Cardiac muscle cell (in vitro differentiated cells and primary cell): ENCODE measurements at places on chromosomes 1 and 21.

GRCh38 chr1:34742667-34743270 is 12.1 kb upstream of the GJB5 start:
- peak; percentile 86 for DNase-seq
- no peak overlapping the region for H3K27ac ChIP-seq
- H3K4me1 ChIP-seq = no peaks in the 10 kb centered on the region

GRCh38 chr1:147245586-147246021 is 3.1 kb downstream of the CHD1L start:
- no peaks in the 10 kb centered on the region for H3K27me3 ChIP-seq
- H3K4me3 ChIP-seq = no peak overlapping the region
- DNase-seq = no peak
- no peak overlapping the region for H3K27ac ChIP-seq
- no peaks in the 10 kb centered on the region for H3K36me3 ChIP-seq

- DNase-seq = peak; percentile 93
- no peak overlapping the region for H3K4me3 ChIP-seq
- H3K4me1 ChIP-seq = no peaks in the 10 kb centered on the region
- H3K27me3 ChIP-seq = no peaks in the 10 kb centered on the region
Observed at GRCh38 chr1:3501856-3502640, 47.6 kb downstream of the ARHGEF16 start.

- no peaks in the 10 kb centered on the region for H3K4me1 ChIP-seq
- no peak overlapping the region for H3K4me3 ChIP-seq
- DNase-seq = no peak
- no peaks in the 10 kb centered on the region for H3K27me3 ChIP-seq
- H3K27ac ChIP-seq = no peak overlapping the region
Observed at GRCh38 chr1:228335406-228336307, 71.0 kb downstream of the TRIM11 start.

GRCh38 chr1:58982259-58982998 is 198.6 kb upstream of the JUN start:
- H3K27me3 ChIP-seq = no peaks in the 10 kb centered on the region
- peaks cover 3% of the 10 kb centered on the region for H3K4me1 ChIP-seq
- no peak overlapping the region for H3K4me3 ChIP-seq
- H3K36me3 ChIP-seq = no peaks in the 10 kb centered on the region
- H3K27ac ChIP-seq = no peak overlapping the region
